ENCODE measurements at places on chromosomes 13 and 19.

GRCh38 chr13:22945321-22946226 is 235.2 kb upstream of the SGCG start:
- no peak for DNase-seq

DNA sequence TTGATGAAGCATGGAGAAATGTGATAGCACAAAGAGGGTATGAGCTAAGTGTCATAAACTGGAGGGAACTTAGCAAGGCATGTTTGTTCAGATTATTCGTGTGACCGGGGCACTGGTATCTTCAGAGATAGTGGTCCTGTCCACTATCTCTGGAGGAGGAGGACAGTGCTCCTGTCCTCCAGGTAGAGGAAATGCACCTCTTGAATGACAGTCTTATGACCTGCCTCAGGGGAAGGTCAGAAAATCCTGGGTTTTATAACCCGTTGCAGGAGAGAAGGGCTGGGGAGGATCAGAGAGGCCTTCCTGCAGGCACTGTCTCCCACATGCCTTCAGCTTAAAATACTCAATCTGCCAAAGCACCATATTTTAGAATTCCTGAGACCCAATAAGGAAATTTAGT is 213.5 kb upstream of the UBL3 start:
- DNase-seq, result no peak

DNA sequence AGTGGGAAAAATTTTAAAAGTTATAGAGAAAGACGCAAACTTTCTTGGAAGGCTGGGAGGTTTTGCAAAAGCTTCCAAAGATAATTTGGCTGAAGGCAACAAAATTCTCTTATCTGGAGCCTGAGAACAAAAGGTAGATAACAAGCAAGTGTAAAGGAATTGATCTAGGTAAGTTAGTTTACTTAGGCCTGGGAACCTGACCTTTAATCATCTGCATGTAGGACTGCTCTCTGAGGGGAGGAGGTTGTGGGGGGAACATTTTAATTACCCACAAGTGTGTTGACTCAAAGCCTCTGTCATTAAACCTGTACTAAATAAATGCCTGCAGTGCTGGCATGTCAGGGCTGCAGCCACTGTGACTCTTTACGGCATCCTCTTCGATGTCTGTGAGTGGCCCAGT is 532.3 kb upstream of the SLITRK5 start:
- DNase-seq, result no peak

DNA sequence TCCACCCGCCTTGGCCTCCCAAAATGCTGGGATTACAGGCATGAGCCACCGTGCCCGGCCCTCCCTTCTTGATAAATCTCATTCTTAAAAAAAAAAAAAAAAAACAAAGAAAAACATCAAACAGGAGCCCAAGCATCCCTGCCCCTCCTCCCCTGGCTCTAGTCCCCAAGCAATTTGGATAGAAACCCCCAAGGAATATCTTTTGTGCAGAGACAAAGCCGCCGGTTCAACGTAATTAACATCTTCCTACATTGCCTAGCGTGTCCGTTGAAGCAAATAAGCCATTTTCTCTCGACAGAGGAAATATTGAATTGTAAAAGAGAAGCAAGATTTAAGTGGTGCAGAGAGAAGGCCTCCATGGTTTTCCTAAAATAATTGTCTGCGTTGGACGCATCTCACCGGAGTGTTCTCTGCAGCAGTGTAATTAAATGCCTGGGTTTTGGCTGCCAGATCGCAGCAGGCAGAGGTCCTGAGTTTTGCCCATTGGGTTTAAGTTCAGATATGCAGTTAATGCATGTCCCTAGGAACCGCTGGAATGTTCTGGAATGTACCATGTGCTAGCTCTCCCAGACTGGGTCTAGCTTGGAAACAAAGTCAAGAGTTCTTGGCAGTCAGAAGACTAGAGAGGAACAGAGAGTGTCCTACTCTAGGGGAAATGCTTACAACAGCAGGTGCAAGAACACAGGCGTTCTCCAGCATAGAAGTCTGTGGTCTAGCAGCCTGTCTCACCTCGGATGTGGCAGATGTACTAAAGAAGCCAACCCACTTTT is 30.8 kb downstream of the PIN1 start:
- DNase-seq, result no peak

- DNase-seq, result peak; percentile 17
Measured at GRCh38 chr19:43476606-43477005, 11.2 kb upstream of the LYPD3 start.

DNA sequence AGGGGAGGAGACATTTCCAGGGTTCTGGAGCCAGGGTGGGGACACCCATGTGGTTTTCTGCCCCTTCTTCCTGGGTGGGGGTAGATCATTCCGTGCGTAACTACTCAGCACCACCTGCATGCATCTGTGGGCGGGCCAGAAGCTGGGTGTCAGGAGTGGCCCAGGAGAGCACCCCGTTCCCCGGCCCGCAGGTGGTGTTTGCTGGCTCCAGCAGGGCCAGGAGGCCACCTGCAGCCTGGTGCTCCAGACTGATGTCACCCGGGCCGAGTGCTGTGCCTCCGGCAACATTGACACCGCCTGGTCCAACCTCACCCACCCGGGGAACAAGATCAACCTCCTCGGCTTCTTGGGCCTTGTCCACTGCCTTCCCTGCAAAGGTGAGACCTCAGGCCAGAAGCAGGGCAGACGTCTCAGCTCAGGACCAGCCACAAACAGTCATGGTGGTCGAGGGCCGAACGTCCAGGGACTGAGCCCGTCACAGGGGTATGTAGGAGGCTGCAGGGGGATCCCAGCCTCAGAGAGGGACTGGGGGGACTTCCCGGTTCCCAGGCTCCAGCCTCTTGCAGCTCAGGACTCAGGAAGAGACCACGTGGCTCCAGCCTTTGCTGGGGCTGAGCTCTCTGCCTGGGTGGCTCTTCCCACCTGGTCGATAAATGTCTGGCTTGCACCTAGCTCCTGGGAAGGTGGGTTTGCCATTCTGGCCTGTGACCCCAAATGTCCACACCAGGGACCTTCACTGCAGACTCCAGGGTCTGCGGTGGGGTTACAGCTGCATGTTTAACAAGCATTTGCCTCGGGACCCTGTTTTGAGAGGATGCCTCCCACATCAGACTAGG is 1.6 kb downstream of the FSTL3 start:
- no peak for DNase-seq

DNA sequence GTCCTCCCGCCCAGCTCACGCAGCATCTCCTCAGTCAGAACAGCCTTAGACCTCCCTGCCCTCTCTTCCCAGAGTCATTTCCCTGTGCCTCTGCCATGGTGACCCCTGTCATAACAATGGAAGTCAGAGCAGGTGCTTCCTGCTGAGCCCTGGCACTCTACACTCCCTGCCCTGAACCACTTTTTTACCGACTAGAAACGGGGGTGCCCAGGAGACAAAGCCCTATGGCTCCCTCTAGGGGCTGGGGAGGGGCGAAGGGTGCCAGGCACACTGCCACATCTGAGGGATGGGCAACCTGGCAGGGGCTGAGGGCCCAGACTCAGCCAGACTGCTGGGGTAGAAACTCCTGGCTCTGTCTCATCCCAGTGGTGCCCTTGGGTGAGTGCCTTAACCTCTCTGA is 16.4 kb downstream of the ZNF574 start:
- no peak for DNase-seq
